ENCODE measurements at places on chromosomes 13 and 19.

- DNase-seq: no peak
These were observed 9.5 kb downstream of the LGALS7 start for GRCh38 chr19:38763795-38764220.

GRCh38 chr19:16660763-16661479 is at the start of gene TMEM38A:
TMEM38A (plus strand) TSS chr19:16661139; CDS start chr19:16661218, 79 bp downstream.
- no peak for DNase-seq

DNA sequence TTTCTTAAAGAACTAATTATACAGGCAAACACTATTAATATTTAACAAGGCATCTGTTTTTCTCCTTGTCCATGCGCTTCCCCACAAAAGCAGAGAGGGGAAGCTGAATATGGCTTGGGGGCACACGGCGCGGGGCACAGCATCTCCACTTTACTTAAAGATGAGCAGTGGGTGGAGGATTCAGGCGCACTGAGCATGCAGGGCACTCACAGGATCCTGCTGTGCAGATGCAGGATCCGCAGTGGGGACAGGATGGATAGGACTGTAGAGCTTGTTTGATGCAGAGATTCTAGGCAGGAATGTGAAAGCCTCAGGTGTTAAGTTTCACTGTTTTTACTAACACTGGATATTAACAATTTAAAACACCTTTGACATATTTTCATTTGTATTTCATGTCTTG is 43.3 kb downstream of the ATP11A start:
- no peak for DNase-seq

- no peak for DNase-seq
These were observed 788.3 kb upstream of the SLITRK5 start for GRCh38 chr13:86882835-86883234.

DNA sequence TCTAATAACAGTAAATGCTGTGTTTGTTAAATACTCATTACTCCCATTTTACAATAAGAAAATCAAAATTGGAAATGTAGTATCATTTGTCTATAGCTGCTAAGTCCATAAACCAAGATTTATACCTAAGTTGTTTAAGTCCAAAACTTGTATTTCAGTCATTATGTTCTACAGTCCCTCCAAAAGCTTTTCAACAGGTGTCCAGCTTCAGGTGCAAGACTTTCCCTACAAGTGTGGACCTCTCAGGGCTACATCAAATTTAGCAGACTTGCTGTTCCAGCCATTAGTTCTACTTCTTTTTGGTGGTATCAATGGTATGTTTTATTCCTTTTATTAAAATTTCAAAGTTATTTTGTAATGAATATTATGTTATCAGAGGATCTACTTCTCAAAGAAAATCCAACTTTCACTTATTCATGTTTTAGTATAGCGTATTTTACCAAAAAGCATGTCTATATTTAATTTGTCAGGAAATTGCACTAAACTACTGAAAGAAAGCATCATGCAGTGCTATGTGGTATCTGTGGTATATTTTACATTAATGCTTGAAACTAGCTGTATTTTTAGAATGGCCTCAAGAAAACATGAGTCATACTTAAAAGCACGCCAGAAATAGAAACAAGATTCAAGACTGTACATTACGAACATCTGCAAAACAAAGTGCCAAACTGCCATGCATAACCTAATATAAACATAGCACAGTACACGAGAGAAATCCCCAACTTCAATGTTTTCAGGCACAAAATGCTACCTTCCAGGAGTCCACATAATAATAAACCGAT is 44.5 kb downstream of the VWA8 start:
- DNase-seq: peak; percentile 70

DNA sequence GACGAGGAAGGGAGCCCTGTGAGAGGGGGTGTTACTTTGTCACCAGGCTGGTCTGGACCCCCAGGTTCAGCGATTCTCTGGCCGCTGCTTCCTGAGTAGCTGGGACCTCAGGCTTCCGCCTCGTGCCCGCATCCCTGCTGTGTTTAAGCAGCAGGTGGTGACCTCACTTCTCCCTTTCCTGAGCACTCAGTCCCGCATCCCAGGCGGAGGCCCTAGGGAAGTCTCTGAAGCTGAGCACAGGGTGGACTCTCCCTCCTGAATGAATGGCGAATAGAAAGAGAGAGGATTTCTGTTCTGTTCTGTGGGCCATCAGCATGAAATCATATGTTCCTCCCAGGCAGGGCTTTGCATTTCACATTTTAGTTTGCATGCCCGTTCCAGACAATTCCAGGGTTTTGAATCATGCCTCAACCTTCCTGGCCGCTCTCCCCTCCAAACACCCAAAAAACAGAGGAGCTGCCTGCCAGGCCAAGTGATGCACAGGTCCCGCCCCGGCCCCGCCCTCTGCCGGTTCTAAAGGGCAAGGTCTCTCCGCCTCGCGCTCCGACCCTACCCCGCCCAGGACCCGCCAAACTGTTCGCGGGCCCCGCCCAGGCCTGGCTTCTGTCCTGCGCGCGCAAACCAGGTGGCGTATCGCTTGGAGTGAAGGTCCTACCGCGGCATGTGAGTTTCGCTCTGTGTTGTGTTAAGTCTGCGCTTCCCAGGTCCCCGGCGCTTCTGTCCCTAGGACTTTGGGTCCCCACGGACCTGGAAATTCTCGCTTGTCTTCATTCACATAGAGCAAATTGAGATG is 35.1 kb upstream of the ZNF808 start:
- no peak for DNase-seq

DNA sequence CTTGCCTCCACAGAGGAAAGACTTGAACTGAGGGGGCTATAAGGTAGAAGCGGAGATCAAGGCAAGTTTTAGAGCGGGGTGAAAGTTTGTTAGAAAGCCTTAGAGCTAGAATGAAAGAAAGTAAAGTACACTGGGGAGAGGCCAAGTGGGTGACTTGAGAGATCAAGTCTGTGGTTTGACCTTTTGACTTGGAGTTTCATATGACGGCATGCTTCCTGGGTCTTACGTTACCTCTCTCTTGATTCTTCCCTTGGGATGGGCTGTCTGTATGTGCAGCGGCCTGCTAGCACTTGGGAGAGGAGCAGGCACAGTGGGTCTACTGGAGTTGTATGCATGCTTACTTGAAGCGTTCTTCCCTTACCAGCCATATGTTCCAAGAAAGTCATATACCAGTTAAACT is 1768.5 kb downstream of the PCDH9 start:
- DNase-seq: no peak

- DNase-seq: peak; percentile 88
These were observed 22.1 kb upstream of the POMP start for GRCh38 chr13:28636677-28637317.

Data from inflammatory macrophage treated with lipopolysaccharide for 4 hours (primary cell).